ENCODE measurements at places on chromosomes 11 and 22.

- no peak for DNase-seq
Observed at GRCh38 chr11:134779179-134779578, 367.1 kb upstream of the B3GAT1 start.

GRCh38 chr22:49284931-49285330 lies 542.7 kb downstream of the BRD1 start:
- DNase-seq: no peak

- no peak for DNase-seq
Observed at GRCh38 chr22:45246060-45246985, 5.6 kb upstream of the KIAA0930 start.

GRCh38 chr11:124611064-124611463 lies at the start of gene PANX3:
Gene PANX3, plus strand, starts transcription at chr11:124611428. Its CDS starts 129 bp downstream, at chr11:124611557.
- no peak for DNase-seq

DNA sequence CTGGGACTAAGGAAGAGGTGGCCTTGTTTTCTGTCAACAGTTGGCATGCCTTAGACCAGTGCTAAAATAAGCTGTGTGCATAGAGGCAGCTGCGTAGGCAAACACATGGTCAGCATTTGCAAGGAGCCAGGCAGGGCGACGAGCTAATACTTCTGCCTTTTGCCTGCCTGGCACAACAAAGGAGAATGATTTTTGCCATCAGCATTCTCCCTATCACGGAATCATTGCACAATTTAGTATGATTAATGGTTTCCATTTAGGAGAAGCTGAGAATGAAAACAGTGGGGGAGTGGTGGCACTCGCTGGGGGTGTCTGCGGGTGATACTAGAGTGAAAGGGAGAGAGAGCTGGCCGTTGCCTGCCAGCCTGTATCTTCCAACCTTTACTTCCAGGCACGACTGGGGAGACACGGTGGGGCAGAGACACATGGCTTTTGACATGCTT lies 336.0 kb downstream of the CADM1 start:
- no peak for DNase-seq

- peak; percentile 60 for DNase-seq
Observed at GRCh38 chr11:18071098-18071705, 25.1 kb upstream of the TPH1 start.

DNA sequence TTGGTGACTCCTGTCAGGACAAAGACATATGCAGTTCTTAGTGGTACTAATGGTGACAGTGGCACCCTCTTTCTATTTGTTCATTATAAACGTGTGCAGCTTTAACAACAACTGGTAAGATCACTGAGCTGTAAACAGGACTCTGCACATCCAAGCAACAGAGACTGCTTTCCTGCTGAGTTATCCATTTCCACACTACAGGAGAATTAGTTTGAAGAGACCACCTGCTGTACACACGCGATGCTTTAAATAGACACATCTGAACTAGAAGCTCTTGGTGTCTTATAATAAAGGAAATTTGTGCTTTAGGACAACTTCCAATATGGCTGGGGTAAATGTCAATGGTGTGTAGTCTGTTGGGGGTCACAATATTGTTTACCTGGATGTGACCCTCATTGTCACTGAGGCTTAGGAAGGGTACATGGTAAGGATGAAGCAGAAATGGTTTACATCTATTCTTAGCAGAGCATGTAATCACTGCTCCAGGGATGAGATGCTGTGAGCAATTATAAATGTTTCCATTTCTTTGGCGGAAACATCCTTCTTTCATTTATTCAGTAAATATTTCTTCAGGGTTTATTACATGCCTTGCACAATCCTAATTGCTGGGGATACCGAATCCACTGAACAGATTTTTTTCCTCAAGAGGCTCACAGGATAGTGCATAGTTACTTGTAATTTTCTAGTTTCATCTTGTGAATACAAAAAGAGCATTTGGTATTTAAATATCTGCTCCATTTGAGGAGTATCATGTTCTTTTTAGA lies 354.0 kb upstream of the CCDC90B start:
- no peak for DNase-seq

- DNase-seq: peak; percentile 94
Observed at GRCh38 chr11:115784796-115785521, 280.7 kb upstream of the CADM1 start.

DNA sequence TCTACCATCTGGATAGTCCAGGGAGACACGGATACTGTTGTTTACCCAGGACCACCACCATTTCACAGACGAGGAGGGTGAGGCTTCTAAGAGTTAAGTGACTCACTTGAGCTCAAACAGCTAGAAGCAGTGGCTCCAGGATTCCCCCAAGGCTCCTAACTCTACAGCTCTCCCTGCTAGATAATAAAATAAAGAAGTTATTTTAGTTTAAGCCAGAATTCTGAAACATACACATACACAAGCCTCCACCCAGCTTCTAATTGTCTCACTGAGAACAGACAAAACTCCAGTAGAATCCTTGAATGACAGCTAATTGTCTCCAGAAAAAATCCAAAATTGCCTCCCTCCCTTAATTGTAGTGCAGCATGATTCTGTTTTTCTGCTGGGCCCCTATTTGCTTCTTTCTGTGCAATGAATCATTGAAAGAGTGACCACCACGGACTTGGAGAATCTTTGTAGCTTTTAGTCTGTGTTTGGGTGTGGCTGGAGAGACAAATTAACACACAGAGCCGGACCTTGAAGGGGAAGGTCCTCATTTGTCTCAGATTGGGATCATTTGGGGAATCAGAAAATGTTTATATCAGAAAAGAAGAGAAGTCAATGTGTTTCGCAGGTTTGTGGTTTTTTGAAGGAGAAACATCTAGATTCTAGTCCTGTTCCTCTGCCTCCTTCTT lies 64.9 kb downstream of the COMMD9 start:
- DNase-seq: no peak

DNA sequence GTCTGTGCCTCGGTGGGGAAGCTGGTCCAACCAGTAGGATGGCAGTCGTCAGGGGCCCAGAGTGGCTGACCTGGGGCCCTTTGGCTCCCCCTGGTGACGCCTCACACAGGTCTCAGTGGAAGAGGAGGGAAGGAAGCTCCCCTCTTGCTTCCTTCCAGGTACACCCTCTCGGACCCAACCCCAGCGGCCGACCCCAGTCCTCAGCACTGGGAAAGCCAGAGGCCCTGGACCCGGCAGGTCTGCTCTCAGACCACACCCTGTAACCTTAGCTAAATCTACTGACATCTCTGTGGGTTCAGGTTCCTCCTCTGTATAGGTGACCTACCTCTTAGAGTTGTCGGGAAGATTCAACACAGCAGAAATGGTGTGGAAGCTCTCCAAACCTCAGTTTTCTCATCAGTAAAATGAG lies 3.4 kb upstream of the SCUBE1 start:
- no peak for DNase-seq

DNA sequence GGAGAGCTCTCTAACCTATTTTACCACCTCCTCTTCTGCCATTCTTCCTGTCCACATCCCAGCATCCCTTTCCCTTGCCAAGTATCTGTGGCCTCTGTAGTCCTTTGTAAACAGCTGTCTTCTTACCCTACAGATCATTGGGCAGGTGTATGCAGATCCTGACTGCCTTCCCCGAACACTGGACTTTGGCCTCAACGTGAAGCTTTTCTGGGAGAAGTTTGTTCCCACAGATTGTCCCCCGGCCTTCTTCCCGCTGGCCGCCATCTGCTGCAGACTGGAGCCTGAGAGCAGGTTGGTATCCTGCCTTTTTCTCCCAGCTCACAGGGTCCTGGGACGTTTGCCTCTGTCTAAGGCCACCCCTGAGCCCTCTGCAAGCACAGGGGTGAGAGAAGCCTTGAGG lies 17.3 kb downstream of the PIK3IP1 start:
- no peak for DNase-seq

GRCh38 chr11:36077886-36078685 lies 134.2 kb downstream of the LDLRAD3 start:
- DNase-seq: no peak

GRCh38 chr22:43343262-43343669 lies at the start of gene SCUBE1:
Gene SCUBE1, minus strand, starts transcription at chr22:43343372. Its CDS starts 111 bp downstream, at chr22:43343261.
- peak; percentile 12 for DNase-seq

- no peak for DNase-seq
Observed at GRCh38 chr22:30325724-30326254, 952 bp downstream of the TBC1D10A start.

DNA sequence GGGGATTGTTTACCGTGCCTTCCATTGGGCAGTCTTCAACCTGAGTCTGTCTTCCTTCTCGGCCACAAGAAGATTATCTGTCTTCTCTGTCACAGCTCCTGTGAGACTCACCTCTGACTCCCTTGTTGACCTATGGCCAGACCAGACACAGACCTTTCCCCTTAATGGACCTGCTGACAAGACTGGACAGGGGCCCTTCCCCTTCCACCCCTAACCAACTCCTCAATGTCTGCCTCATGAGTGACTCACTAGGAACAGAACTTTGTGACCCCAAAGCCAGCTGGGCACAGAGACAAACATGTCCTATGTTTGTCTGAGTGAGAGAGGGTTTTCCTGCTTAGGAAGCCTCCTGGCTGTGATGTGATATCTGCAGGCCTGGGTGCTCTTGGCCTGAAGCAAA lies 405.0 kb downstream of the BRD1 start:
- no peak for DNase-seq

- no peak for DNase-seq
Observed at GRCh38 chr11:72039856-72040401, 40.4 kb downstream of the NUMA1 start.

- DNase-seq: peak; percentile 17
Observed at GRCh38 chr11:121029153-121029552, 5.3 kb downstream of the TBCEL start.
